ENCODE measurements at places on chromosomes 13 and 19.

GRCh38 chr19:6042776-6043726, 65.1 kb upstream of the RANBP3 start:
- no peak for DNase-seq

- DNase-seq, result no peak
Measured at GRCh38 chr13:24348385-24348784, 39.0 kb downstream of the C1QTNF9 start.

DNA sequence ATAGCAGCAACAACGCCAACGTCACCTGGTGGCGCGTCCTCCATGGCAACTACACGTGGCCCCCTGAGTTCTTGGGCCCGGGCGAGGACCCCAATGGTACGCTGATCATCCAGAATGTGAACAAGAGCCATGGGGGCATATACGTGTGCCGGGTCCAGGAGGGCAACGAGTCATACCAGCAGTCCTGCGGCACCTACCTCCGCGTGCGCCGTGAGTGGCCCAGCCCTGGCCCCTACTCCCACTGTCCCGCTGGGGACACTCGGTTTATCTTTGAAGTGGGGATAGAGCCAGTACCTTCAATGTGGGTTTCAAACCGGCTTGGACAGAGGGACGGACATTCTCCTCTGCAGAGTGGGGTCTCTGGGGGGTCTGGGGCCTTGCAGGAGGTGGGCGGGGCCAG, 2.0 kb downstream of the CD79A start:
- no peak for DNase-seq

GRCh38 chr19:33261511-33262189, 36.0 kb upstream of the SLC7A10 start:
- no peak for DNase-seq

DNA sequence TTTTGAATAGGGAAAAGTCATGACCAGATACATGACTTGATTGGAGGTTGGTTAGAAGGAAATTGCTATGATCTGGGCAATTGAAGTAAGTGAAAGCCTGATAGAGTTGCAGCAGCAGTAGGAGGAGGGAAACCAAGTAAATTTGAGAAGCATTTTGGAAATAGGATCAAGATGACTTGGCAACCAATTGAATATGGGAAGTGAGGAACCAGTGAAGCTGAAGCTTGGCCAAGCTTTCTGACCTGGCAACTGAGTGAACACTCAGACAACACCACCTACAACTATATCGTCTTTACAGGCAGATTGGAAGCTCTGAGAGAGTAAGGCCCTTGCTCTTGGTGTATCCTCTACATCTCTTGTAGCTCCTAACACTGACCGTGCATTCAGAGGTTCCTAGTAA, 16.2 kb upstream of the KATNAL1 start:
- DNase-seq, result no peak

DNA sequence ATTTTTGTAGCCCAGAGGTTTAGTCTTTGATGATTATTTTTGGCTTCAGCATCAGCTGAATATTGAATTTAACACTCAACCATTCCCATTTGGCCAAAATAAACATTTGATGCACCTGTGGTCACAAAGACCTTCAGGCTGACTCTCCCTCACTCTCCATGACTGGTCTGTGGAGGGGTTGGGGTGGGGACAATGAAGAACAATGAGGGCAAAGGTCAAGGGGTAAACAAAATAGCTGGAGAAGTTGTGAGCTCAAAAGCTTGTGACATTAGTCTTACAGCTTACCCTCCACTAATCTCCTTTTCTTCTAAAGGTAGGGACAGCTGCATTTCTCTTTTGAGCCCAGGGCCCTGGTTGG, 86.9 kb downstream of the SLC15A1 start:
- DNase-seq, result no peak

- DNase-seq, result no peak
Measured at GRCh38 chr19:4568886-4569285, 9.4 kb upstream of the SEMA6B start.

GRCh38 chr13:23848019-23848418, 41.2 kb downstream of the MIPEP start:
- DNase-seq, result no peak

- peak; percentile 94 for DNase-seq
Measured at GRCh38 chr13:109274188-109274821, 512.1 kb downstream of the IRS2 start.

DNA sequence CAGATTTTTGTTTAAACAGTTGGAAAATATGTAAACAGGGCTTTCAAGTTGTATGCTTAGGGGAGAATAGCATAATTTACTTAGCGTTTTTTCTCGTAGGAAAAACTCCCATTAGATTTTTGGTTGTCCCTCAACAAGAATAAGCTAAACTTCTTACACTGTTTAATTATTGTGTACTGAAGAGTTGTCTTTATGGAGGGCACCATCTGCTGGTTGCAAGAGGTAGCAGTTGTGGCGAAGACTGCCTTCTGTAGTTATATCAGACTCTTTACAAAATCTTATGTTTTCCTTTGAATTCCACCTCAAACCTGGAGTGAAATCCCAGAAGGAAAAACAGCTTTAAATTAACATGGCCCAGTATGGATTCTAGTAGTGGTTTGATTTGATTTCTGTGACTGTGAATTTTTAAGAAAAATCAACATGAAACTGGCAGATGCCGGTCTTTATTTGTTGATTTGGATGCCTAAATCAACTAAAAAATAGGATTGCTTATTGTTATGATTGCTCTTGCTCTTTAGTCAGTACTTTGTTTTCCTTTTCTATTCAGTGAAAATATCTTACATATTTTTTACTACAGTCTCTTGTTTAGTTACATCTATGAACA, 53.4 kb downstream of the PDS5B start:
- DNase-seq, result peak; percentile 61

DNA sequence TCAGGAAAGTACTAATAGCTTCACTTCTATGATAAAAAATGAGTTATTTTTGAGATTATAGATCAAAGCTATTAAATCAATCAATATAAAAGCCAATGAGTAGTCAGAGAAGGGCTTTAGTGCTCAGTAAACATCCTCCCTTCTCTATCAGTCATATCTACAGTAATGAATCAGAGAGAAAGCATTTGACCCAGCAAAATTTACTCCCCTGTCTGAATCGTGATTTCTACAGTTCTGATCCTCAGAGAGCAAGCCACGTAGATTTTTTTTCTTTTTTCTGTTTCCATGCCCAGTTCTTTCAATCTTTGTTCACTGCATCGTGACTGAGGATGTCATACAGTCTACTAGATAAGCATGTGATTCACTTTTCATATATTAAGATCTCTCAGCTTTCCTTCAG, 16.2 kb upstream of the MBNL2 start:
- DNase-seq, result peak; percentile 64

DNA sequence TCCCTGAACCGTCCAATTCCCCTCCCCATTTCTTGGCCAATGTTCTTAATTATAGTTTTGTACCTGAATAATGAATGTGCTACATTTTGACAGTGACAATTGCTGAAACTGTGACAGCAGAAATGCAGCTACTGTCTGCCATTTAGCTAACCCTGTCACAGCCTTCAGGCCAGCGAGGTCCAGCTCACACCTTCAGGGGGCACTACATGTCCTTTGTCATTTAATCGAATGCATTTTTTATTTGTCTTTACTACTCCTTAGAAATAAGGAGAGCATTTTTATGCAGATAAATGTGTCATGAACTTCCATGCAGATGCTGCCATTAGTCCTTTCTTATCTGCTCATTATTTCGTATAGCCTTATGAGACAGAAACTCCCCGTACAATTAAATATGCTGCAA, 159.9 kb downstream of the MZT1 start:
- no peak for DNase-seq

DNA sequence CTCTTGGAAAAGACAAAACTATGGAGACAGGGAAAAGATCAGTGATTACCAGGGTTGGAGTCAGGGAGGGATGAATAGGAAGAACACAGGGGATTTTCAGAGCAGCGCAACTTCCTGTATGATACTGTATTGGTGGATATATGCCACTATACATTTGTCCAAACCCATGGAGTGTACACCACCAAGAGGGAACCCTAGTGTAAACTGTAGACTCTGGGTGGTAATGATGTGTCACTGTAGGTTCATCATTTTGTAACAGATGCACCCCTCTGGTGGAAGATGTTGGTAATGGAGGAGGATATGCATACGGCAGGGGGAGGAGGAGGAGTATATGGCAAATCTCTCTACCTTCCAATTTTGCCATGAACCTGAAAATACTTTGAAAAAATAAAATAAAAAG, 68.1 kb downstream of the UFM1 start:
- peak; percentile 18 for DNase-seq

DNA sequence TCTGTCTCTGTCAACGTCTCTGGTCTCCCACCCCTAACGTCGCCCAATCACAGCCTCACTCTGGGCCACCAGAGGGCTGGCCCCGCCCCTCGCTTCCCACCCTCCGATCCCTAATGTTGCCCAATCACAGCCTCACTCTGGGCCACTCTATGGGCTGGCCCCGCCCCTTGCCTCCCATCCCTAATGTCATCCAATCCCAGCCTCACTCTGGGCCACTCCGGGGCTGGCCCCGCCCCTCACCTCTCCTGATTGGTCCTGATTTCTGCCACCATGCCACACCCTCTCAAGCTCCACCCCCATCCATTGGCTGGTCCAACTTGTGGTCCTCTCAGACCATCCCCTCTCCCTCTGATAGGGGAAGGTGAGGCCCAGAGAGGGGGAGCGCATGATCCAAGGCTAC, 24.9 kb downstream of the CELF5 start:
- DNase-seq, result no peak

DNA sequence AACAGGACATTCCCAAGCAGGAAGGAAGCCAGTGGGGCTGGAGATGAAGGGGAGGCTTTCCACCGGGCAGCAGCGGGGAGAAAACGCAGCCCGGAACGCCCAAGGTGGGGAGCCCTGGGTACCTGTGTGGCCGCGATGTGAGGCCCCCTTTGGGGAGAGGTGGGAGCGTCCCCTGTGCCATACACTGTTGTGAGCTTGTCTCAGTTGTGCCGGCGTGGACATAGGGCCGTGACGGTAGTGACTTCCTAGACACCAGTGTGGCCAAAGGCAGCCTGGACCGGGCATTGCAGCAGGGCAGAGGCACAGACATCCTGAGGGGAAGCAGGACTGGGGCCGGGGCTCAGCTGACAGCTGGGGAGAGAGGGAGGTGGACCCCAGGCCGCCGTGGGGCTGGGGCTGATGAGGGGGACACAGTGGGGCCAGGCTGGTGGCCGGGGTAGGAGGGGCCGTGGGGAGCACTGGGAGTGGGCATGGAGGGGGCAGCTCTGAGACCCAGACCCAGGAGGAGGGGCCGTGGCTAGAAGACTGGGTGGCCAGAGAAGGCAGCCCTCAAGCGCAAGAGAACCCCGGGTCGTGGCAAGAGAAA, 38.5 kb upstream of the TFDP1 start:
- DNase-seq, result no peak

DNA sequence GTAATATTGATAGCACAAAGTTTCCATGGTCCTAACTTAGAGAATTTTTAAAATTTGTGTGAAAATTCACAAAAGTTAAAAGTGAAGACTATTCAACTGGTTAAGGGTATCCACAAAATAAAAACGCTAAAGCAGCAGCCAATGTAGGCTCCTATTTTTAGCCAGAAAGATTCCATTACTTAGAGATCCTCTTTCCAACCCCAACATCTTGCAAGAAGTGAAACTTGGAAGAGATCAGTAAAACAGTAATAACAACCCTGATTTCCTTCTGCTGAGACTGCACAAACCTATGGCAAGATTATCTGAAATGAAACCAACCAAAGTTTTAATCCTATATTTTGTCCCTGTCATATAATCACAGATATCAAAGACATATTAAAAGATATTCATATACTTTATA, 8.5 kb downstream of the TBC1D4 start:
- DNase-seq, result no peak

DNA sequence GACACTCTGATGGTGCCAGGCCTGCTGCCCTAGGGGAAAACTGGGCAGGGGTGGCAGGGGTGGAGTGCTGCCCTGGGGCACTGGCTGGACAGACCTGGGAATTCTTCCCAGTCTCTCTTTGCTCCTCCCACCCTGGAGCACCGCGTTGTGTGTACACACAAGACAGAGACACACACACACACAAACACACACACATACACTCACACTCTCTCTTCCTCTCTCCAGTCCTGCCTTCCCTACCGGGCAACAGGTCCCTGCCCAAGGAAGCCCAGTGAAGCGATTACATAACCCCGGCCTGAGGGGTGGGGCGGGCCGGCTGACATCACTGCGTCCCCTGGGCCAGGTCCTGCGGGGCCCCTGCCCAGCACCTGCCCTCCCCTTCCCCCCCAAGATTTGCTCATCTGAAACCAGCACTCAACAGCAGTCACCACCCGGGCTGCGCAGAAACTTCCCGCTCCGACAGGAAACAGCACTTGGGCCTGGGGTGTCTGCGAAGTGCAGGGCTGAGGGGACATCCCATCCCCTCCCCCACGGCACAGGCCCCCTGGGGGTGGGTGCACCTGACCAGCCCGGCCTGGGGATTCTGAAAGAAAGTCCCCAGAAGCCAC, 1.2 kb downstream of the MKNK2 start:
- DNase-seq, result peak; percentile 75
